ENCODE measurements at places on chromosomes 6 and 20.

- DNase-seq: peak; percentile 36
Observed at GRCh38 chr20:5608104-5608441, 142.1 kb upstream of the SHLD1 start.

DNA sequence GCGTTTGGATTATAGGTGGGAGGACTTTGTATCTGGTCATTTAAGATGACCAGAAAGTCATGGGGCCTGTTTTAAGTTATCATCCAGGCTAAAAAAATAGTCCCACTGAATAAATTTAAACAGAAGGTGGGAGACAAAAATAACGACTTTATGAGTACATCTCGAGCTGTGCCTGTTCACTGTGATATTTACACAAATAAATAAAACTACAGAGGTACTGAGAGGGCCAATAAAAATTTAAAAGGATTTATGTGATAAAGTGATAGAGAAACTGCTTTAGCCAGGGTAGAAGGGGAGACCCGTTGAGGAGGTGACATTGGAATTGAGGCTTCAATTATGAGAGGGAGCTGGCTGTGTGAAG is 53.4 kb upstream of the PMEPA1 start:
- no peak for DNase-seq

DNA sequence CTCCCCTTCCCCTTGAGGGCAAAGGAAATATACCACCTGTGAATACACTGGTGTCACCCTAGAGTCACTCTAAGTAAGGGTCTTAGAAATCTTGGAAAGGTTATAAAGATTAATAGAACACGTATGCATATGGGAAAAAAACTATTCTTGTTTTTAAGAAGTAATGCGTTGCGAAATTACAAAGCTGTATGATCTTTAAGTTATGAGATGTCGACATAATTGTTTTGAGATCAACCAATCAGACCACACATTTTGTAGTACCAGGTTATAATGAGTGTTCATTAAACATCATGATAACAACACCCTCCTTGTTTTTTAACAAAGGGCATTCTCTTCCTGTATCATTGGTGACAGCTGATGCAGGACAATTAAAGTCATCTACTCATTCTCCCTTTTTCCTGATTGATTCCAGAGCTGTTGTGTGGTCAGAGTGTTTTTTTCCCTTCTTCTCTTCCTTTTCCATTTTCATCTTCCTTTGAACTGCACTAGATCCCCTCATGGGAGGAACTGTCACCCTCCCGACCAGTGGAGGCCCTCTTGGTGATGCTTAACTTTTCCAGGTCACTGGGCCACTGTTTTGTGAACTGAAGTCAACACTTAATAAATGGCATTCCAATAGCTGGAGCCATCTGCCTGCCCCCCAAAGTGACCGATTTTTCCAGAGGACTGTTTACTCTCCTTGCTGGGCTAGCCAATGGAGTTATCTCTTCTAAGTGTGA is 37.0 kb downstream of the PRDM1 start:
- DNase-seq: no peak

- peak; percentile 39 for DNase-seq
Observed at GRCh38 chr20:3218307-3218988, 9.2 kb downstream of the ITPA start.

DNA sequence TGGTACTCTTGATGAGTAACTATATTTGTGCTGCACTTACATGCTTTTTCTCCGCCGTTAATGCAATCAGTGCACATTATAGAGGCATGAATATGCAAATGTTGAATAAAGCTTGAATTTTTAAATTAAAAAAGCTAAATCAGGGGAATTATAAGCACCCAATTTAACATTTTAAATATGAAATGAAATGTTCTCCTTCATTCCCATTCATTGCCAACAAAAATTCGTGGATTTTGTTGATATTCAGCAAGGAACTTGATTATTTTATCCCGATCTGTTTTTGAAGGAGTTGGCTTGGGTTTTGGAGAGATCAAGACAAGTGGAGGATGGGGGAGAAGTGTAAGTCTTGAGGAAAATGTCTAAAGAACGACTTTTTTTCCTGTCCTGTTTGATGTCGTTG is 318.7 kb upstream of the SOX4 start:
- peak; percentile 80 for DNase-seq

- DNase-seq: no peak
Observed at GRCh38 chr20:56414842-56415765, 3.0 kb downstream of the CASS4 start.

DNA sequence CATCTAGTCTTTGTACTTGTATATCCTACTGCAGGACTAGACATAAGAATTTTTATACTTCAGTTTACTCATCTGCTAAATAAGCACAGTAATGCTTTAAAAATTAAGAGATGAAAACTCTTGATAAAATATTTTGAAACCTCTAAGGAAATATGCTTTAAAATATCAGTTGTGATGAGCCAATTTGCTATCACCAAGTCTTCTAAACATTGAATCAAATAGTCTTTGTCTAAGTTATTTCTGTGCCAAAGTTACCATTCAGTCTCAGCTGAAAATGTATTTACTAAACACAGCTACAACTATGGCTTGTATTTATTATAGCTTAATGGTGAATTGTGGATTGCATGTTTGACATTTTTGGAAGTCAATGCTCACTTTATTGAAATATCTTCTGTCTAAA is 46.2 kb upstream of the RFPL4B start:
- no peak for DNase-seq

GRCh38 chr6:110310861-110311446 is 47.2 kb downstream of the METTL24 start:
- no peak for DNase-seq

GRCh38 chr6:130697995-130698535 is 129.1 kb upstream of the SMLR1 start:
- peak; percentile 70 for DNase-seq

DNA sequence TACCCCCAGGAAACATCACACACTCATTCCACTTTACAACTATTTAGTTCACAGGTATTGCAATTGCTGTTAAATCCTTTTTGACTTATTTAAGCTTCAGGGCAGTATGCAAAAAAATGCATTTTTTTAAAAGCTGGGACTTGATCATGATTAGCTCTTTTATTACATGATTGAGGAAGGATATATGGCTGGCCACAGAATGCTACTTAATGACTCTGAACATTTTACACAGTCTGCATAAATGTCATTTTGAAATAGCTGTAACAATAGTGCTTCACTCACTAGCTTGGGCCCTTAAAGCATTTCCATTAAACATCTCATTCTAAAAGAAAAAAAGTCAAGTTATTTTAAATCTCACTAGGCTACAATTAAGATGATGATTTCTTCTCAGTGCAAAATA is 429.7 kb downstream of the FRK start:
- DNase-seq: no peak
